ENCODE measurements at places on chromosomes 12 and 14.

DNA sequence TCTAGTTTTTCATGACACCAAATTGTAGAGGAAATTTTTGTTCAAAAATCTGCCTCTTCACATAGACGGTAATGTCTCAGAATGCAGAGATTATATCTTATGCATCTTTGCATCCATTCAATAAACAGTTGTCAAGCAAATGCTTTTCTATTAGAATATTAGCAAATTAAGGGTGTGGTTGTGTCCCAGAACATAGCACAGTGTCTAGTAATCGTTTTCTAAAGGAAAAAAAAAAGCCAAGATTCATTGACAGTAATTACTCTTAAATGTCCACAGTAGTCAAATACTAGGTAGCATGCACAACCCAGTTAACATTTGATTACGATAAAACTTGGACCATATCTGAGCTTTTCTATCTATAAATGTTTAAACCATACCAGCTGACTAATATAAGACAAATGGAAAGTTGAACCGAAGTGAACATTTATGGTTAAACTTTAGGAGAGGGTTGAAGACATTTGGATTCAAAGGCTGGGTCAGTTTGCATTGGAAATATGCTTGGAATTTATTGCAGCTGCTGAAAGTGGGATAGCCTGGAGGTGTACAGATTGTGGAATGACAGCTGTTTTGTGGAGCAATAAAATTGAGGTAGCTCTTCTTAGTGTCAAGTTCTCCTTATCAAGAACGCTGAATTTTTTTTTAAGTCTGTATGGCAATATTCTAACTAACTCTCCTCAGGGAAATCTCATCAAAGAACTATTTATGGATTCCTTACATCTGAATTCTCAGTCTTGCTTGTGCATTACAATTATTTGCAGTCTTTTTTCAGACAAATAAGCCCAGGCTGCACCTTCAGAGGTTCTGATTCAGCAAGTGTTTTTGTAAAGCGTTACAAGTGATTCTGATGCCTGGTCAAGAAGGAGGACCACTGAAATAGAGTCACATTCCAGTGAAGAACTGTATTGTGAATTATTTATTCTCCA lies 66.7 kb upstream of the ATP2B1 start:
- DNase-seq = no peak

DNA sequence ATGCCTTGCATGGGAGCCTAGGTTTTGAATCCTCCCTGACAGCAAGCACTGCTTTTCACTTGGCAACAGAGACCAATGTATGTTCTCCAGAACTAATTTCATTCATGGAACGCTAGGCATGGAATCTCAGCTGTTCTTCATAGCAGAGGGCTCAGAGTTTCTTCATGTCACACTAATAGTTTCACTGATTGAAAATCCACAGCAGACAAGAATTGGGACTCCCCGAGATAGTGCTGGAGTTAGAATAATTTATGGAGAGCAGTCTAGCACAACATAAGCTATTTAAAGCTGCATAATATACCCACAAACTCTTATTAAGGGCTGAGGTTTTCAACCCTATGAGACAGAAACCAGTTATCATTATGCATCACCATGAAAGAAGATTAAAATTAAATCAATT lies 342.5 kb downstream of the TMEM132D start:
- DNase-seq = no peak

- DNase-seq = no peak
These were observed 330.0 kb downstream of the SYT1 start for GRCh38 chr12:79194595-79194994.

GRCh38 chr12:117489671-117490070 lies 128.2 kb upstream of the NOS1 start:
- DNase-seq = no peak

GRCh38 chr14:91753501-91754128 lies 21.7 kb upstream of the CATSPERB start:
- no peak for DNase-seq

DNA sequence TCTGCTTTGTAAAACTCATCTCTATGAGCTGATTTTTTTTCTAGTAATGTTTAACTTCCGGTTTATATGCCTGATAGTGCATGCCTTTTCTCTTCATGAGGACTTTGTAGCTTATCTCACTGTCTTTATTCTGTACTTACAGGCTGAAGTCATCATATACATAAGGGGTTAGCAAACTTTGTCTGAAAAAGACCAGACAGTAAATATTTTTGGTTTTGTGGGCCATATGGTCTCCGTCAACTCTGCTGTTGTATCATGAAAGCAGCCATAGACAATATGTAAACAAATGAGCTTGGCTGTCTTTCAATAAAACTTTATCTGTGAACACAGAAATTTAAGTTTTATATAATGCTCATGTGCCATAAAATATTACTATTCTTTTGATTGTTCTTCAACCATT lies 172.1 kb downstream of the GXYLT1 start:
- DNase-seq = no peak

- no peak for DNase-seq
These were observed 127.5 kb upstream of the RMST start for GRCh38 chr12:97335115-97335514.
